ENCODE measurements at places on chromosomes 16 and 17. TPM values are rescaled to one million over a fixed set of nuclear protein-coding genes. Genes with fewer than 3 reads are reported as not detected.

TBC1D26 gene
- polyA plus RNA-seq: not detected

FNDC8 gene
- not detected for polyA plus RNA-seq

PPP1R1B gene
- not detected for polyA plus RNA-seq

ZNF689 gene
- polyA plus RNA-seq: 4.0 TPM

C1QTNF8 gene
- polyA plus RNA-seq: not detected

MYLK3 gene
- 0.11 TPM for polyA plus RNA-seq

HBQ1 gene
- polyA plus RNA-seq: not detected

CSH1 gene
- not detected for polyA plus RNA-seq

CDR2L gene
- polyA plus RNA-seq: 8.4 TPM

SPATA22 gene
- polyA plus RNA-seq: not detected

DNA sequence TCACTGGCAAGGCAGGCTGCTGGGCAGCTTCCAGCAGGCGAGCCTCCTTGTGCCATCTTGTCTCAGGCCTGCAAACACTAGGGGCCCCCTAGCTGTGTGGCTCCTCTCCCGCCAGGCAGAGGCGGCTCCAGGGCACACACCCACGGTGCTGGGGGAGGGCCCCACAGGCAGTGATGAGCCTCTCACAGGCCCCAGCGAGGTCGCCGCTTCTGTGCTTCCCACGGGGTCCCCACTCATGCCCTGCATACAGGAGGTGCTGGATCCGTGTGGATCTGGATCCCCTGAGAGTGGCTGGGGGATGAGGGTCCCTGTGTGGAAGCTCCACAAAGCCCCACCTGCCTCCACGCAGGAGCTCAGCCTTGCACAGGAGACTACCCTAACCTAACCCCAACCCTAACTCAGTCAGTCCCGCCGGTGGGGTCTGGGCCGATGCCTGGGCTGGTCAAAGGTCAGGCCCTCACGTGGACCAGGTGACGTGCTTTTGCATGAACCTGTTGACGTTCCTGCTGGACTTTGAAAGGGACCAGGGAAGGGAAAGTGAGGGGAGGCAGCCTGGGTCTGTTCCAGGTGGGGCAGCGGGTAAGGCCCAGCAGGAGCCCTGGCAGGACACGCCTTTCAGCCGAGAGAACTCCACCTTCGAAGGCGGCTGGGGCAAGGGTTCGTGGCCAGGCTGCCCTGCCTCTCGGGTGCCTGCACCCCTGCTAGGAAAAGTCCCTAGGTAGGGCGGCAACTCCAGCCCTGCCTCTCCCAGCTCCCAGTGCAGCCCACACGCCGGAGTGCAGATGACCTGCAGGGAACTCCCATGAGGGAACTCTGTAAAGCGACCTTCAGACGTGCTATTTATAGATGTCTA is 5.2 kb downstream of the SECTM1 start:
- no peak for DNase-seq

- no peak for DNase-seq
Observed at GRCh38 chr17:47778184-47778635, 43.4 kb downstream of the OSBPL7 start.

- no peak for DNase-seq
Observed at GRCh38 chr17:39219647-39220154, 6.0 kb downstream of the STAC2 start.

- DNase-seq: no peak
Observed at GRCh38 chr16:52209227-52209626, 337.7 kb downstream of the TOX3 start.

DNA sequence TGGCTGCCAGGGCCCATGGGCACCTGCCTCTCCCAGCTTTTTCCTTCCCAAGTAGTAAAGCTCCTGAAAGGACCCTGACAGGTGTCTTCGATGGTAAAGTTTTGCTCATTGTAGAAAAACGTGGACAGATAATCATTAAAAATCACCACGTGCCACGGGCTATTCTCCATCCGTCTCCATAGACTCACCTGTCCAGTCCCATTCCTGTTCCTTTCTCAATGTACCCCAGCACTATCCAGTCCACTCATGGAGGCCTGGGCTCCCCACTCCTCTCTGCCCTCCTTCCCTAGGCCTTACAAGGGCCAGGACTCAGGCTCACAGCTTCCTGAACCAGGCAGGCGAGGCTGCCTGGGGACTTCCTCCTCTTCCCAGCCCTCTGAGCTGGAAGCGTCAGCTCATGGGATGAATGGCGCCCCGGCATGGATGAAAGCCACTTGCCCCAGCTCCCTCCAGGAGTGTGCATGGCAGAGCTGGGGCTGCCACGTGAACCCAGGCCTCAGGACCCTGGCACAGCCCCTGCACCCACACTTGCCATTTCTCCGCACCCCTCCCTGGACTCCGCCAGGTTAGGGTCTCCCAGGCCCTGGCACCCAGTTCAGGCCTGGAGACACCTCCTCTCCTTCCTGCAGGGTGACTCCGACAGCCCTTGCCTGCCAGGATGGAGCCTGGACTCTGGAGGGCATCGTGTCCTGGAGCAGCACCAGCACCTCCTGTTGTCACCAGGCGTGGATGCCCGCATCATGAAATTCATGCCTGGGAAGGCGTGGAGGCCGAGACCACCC is 8.8 kb downstream of the CTRB1 start:
- no peak for DNase-seq

GRCh38 chr16:75965504-75966374 is 239.4 kb upstream of the CPHXL start:
- no peak for DNase-seq

DNA sequence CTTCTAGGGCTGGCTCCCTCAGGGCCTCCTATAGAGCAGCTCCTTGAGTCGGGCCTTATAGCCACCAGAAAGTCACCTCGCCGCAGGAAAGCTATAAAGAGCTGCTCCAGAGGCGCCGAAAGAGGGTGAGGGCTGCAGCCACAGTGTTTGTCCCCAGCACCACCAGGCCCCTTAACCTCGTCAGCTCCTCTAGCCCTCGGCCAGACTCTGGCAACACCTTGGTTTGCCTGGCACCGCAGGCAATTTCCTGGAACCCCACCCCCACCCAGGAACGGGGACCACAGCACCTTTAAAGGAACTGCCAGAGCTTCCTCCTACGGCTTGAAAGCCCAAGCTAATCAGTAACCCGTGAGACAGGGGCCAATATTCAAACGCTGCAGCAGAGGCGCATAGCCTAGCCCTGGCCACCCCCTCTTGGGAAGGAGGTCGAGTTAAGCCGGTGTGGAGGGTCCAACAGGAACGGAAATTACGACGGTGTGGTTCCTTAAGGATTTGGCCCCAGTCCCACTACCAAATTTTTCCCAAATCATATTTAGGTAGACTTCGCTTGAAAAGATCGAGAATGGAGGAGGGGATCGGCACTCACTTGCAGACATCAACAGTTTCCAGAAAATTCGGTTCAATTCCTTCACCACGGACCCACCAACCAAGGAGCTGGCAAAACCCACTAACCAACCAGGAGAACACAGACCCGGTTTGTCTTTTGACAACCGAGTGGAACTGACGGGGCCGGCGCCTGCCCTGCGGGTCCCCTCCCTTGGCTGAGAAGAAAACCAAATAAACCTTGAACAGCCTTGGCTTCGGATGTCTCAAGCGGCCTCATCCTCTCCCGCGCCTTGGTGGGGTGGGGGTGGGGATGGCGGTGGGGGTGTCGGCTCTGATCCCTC is 3.0 kb downstream of the HOXB6 start:
- no peak for DNase-seq

DNA sequence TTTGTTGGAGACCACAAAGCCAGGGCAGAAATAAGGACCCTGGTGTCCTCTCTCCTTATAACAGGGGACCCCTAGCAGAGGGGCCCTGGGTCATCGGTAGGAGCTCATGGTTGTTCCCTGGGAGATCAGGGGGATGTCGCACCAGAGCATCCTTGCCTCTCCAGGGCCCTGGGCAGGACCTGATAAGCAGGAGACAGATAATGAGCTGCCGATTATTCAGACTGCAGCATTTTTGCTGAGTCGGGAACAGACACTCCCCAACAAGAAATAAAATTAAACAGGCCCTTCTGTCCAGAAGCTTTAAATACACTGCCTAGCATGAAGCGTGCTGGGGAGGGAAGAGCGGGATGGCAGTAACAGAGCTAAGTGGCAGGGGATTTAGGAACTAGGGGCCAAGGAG is 15.4 kb upstream of the GFAP start:
- DNase-seq: no peak

DNA sequence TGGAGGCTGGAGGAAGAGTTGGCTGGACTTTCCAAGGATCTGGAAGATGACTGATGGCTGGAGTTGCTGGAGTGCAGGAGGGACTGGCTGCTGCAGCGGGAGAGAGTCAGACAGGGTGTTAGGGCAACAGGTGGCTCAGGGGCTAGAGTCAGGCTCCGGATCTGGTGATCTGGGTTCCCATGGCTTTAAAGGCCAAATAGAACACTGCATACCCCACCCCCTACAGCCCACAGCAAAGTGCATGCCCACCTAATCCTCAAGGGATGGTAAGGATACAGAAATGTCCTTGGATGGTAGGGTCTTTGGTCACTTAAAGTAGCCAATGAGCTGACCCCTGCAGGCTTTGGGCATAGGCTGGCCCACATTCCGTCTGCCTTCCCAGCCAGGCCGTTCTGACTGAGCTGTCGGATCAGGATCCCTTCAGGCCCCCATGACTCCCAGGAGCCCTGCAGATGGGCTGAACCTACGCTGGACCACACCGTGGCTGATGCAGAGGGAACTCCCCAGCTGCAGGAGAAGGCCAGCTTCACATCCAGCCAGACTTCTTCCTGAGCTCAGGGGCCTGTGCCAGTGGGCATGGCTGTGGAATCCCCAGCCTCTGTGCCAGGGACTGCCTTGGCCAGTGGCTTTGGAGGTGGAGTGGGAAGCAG is 13.9 kb downstream of the TNS4 start:
- DNase-seq: no peak

- DNase-seq: no peak
Observed at GRCh38 chr16:78942625-78943245, 657.8 kb downstream of the MAF start.

DNA sequence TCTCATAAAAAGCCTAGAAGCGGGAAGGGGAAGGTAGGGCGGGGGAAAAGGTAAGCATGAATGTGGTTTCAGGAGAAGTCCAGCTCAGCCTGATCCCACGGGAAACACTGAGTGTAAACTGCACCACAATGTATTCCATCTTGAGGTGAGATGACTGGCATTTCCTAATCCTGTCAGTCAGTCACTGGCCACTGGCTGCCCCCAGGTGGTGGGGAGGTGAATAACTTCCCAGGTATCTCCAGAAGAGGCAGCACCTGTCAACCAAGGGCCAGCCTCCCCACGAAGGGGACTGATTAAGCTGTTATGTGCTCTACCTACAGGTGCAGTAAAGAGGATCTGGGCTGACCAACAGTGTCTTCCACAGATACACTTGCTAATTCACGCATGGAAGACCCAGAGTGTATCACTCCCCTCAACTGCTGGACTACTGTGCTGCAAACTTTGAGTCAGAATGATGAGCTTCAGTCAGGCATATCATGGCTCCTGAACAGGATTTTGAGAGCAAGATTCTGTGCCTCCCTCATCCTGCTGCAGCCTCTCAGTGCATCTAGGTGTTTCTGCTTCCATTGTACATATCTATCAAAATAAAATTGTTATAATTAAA is 108.5 kb upstream of the CCL2 start:
- DNase-seq: no peak

DNA sequence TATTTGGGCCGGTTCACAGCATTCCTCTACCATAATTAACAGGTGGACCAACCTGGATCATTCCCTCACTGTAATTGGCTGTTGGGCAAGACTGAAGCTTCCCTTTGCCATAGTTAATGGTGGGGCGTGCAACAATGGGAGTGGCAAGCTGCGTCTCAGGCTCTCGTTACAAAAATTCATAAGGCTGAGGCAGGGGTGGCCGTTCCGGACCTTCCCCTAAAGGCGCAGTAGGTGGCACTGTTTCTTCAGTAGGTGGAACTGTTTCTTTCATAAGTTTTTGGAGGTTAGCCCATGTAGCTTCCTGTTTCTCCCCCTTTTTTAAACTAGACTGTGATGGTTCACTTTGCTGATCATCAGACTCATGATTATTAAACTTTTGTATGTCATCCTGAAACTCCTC is 17.0 kb upstream of the TMC5 start:
- no peak for DNase-seq

DNA sequence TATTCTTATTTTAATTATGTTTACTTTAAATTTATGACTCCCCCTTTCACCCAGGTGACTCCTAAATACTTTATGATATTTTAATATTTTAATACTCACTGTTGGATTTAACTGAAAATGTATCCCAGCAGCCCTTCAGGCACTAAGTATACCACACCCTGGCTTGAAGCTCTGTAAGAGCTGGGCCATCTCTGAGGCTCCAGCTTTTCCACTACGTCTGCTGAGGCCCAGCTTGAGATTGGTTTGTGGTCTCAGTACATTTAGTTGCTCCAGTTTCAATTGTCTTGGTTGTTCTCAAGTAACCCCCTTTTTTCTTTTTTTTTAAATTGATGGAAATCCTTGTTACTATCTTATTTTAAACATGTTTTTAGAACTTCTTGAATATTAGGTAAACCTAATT is 27.0 kb upstream of the CAPNS2 start:
- no peak for DNase-seq

DNA sequence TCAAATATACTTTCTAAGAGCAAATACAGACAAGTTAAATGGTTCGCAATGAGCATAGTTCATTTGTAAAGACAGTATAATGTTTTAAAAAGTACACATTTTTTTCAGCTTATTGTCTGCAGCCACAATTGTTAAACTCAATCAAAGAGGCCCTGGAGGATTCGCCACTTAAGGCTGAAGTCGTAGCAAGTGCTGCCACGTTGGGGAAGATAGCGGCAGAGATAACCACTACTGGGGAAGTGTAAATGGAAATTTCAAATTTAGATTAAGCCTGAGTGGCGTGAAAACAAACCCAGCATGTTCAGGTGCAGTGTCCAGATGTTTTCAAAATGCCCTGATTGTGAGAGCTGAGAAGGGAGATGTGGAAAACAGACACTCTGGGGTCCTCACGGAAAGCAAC is 8.4 kb downstream of the PMP22 start:
- DNase-seq: no peak

DNA sequence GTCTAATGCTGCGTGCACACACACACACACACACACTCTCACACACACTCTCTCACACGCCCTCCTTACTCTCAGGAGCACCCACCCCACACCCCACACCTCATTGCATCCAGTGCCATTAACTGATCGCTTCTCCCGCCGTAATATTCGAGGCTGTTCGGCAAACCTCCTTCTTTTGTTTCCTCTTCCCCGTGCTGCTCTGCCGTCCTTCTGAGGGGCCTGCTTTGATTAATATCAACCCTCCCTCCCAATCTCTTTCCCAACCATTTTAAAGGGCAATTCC is 156.2 kb upstream of the TNRC6C start:
- DNase-seq: no peak

- no peak for DNase-seq
Observed at GRCh38 chr17:19387921-19388521, 1.0 kb upstream of the MFAP4 start.

DNA sequence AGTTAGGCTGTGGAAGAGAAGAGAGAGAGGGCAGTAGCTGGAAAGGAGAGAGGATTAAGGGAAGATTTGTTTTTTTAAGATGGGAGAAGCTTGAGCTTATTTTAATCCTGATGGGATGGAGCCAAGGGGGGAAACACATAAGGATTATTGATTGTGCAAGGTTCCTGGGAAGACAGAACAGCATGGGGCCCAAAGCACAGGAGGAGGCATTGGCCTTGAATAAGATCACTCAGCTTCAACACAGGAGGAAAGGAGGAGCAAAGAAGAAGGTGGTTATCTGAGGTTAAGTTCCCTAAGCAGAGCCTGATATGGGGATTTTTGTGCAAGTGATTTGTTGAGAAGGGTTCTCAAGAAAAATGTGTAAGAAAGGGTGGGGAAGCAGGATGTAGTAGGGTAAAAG is 169.8 kb downstream of the ABCC12 start:
- no peak for DNase-seq

GRCh38 chr16:48421741-48422140 is 36.5 kb upstream of the SIAH1 start:
- DNase-seq: no peak

- no peak for DNase-seq
Observed at GRCh38 chr17:51751072-51751471, 407.4 kb downstream of the CA10 start.

Data from AG04450 (cell line).